Renal cortical epithelial cell (primary cell): ENCODE measurements at places on chromosomes 1 and 21.
A peak's percentile ranks its signal among the peaks of the same experiment; 100 is the strongest.

DNA sequence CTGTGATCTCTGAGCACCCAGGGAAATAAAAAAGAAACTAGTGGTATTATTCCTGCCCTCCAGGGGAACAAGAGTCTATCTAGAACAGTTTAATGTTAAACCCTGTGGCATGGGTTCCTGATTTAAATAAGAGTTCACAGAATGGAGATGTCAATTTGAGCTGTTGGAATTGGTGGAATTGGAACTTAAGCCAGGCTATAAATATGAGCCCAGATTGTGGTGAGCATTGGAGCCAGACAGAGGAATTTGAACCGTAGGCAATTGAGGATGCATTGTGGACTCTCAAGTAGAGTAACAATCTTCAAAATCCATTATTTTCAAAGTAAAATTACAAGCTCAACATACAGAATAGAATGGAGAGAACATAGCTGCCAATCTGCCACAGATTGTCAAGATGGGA, 98.2 kb downstream of the NEK7 start:
- DNase-seq, result no peak

DNA sequence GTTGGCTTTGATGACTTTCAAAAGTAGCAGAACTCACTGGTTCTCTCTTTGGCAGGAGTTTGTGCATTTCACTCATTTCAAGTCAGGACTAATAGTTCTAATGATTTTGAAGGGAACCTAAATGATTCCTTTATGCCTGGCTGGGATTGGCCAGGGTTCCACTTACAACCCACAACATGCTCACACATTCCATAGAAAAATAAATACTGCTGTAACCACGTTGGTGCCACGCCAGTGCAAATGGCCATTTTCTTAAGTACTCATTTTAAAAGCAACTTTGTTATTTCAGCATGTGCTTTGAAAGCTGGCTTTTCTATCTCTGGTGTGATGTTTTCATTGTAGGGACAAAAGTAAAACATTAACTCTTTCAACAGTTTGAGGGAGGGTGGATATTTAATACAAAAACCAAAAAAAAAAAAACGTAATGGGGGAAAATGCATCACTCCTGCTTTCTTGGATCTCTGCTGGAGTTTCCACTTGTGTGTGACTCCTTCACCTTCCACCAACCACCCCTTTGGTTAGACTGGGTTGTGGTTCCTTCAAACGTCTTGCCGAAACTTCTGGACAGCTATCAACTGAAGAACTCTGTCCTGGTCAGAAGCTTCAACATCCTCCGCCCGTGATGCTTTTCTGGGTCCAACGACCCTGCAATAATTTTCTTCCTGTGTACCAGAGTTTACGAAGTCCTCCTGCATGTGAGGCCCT, 300.4 kb upstream of the RUNX1 start:
- DNase-seq, result peak; percentile 90

DNA sequence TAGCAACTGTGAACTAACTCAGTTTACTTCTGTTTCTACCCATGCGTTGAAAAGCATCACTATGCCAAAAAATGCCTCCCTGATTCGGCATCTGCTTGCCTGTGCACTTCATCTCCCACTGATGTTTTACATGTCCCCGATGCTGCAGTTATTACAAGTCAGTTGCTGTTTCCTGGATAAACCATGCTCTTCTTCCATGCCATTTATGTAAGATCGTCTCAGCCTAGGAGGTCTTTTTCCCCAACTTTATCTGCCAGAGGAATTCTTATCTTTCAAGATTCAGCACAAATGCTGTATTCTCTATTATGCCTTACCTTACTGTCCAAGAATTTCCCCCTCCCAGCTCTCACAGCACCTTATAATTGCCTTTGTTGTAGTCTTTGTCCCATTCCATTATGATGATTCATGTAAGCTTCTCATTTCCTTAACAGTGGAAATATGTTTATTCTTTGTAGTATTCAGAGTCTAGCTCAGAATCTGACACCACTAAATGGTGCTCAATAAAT, 30.0 kb downstream of the PRKACB start:
- DNase-seq, result peak; percentile 91

- DNase-seq, result no peak
These were observed at the start of gene SLAMF7 for GRCh38 chr1:160739098-160739511. Gene SLAMF7, plus strand, starts transcription at chr1:160739247. Its CDS starts 55 bp downstream, at chr1:160739302.

DNA sequence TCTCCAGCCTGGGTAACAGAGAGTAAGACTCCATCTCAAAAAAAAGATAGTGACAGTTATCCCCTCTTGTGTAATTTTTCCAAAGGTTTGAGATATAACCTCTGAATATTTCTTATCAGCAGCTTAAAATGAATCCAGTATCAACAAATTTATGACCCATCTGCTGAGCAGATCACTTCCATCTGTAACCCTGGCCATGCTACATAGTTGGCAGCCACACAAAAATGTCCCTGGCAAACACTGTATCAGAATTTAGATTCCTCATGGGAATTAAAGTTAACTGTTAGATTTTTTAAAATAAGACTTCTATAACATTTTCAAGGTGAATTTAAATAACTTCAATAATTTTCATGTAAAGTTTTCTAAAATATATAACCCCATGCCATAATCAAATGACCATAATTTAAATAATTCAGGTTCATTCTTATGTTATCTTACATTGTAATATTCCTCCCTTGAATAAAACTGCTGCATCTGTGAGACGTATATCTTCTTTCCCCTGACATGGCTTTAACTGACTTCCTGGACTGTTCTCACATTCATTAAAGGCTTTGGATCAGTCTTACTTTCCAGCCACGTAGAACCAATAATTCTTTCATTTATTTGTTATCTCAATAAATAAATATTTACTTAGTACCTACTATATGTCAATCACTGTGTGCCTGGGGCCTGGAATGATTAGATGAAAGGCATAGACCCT, 5.3 kb upstream of the PRPF38B start:
- DNase-seq, result no peak

- DNase-seq, result peak; percentile 18
These were observed 63.7 kb upstream of the IGSF21 start for GRCh38 chr1:18043871-18044270.

DNA sequence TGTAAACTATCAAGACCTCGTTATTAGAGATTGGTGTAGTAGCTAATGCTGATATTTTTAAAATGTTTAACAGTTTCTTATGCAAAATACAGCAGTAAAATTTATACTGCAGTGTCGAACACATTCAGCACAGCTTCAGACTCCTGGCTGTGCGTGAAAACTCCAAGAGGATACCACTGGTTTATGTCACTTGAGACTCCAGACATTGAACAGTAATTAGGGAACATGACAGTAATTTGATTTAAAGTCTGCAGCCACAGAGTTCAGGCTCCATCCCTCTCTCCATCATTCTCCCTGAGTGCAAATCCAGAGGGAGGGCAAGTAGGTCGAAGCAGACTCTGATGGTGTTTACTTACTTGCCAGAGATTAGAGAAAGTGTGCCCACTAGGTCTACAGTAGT, 94.2 kb downstream of the AK5 start:
- DNase-seq, result no peak

DNA sequence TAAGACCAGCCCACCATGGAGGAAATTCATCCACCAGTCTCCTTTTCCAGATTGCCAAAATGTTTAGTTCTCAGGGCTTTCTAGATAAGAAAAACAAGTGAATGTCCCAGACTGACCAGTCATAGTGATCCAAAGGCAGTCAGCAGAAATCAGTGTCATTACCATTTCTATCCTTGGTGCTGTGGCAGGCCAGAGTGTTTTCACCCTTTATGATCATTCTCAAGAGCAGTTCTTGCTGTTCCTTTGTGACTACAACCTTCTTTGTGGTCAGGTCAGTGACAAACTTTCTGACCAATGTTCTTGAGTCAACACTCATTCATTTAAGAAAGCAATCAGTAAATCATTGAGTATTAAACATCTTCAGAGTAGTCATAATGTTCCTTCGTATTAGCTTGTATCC, 7.3 kb upstream of the DHCR24 start:
- DNase-seq, result peak; percentile 72

DNA sequence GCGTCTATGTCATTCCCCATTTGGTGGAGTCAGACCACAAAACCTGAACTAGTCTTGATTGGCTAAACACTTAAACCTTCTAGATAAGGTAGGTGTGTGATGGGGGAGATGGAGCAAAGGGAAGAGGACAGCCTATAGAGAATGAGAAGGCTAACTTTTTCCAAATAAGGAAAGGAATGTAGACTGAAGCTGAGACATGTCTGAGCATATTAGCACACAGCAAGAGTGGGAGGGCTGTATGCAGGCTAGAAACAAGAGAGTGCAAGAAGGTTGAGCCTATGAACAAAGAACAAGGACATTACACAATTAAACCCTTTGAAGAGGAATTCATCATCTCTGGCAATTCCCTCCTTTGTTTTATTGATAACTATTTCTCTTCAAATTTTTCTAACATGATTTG, 89.2 kb upstream of the OLFM3 start:
- DNase-seq, result no peak

DNA sequence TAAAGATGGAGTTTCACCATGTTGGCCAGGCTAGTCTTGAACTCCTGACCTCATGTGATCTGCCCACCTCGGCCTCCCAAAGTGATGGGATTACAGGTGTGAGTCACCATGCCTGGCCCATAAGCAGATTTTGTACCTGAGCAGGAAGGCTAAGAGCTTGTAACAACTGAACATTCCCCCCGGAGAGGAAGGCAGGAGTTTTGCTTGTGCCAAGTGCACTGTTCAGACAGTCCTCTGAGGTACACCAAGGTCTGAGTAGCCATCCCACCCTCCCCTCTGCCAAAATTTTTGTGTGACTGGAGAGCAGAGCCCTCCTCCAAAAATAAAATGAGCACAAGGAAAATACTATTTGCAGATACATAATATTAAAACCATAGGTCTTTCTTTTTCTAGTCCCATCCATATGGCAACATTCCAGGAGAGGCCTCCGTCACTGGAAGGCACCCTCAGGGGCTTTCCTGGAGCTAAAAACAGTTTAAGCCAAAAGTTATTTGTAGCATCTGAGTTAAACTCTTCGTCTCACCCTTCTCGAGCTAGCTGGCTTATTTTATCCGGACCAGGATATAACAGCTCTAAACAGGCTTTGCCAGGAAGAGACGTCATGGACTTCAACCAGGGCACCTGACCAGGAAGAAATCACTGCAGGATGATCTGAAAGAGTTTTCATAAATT, 27.2 kb downstream of the CAPN2 start:
- no peak for DNase-seq

- DNase-seq, result no peak
These were observed 387.4 kb upstream of the PKN2 start for GRCh38 chr1:88296642-88297041.

DNA sequence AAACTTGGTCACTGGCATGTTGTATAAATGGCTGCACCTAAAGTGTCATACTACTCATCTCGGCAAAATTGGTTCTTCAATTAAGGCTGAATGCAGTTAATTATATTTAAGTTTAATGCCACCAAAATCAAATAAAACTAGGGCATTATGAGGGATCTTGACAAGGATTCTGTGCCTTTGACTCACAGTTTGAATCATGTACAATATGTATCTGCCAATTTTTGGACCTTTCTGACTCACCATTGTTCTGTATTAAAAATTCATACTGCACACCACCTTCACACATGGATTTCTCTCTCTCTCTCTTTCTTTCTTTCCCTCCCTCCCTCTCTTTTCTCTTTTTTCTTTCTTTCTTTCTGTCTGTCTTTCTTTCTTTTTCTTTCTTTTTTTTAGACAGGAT, 14.1 kb upstream of the STXBP3 start:
- no peak for DNase-seq

DNA sequence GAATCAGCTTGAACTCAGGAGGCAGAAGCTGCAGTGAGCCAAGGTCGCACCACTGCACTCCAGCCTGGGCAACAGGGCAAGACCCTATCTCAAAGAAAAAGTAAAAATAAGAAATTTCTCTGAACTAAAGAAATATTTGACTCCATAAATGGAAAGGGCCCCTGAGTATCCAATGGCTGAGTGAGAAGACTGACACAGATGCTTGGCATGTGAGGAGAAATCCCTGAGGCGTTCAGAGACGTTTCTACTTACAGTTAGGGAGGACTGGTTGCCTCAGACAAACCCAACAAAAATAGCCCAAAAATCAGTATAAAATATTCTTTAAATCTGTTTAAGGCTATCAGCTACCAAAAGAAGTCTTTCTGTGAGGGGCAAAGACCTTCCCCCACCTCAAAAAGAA, 3.0 kb upstream of the SUMO3 start:
- DNase-seq, result no peak

GRCh38 chr1:95233319-95233736, 682 bp upstream of the RWDD3 start:
- DNase-seq, result peak; percentile 25

DNA sequence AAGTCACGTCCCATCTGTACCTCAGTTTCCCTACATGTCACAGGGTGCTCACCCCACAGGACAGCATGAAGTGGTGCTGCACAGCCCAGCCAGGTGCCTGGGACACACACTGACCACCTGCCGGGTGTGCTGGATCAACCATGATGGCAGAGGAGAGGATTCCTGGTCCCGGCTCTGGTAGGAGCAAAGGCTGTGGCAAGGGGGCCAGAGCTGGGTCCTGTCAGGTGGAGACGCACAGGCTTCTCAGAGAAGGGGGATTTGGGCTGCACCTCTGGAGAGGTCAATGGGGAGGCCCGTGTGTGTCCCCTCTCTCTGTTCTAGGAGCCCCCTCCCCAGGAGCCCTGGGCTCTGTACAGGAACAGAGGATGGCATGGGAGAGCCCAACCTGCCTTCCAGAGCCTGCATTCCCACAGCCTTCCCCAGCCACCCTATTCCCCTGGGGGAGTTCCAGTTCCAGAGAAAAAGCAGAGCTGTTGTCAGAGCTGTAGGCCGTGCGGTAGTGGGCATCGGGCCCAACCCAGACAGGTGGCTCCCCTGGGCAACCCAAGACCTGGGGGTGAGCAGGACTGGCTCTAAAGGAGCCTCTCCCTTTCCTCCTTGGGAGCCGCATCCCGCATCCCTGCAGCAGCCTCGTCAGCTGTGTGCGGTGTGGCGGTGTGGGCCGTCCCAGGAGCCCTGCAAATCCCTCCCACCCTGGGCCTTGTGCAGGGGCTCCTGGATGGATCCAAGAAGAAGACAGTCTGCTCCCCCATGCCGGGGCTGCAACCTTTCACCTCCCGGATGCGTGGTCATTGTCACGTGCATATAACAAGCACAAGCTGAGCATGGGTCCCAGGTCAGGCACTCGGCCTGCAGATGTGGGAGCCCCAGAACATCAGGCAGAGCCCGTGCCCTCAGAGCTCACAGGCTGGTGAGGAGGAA, 2.9 kb upstream of the TFF3 start:
- DNase-seq, result no peak
